Neural crest cell (in vitro differentiated cells): ENCODE measurements at places on chromosomes 7 and 10. TPM values are rescaled to one million over a fixed set of nuclear protein-coding genes. Genes with fewer than 3 reads are reported as not detected.

DNA sequence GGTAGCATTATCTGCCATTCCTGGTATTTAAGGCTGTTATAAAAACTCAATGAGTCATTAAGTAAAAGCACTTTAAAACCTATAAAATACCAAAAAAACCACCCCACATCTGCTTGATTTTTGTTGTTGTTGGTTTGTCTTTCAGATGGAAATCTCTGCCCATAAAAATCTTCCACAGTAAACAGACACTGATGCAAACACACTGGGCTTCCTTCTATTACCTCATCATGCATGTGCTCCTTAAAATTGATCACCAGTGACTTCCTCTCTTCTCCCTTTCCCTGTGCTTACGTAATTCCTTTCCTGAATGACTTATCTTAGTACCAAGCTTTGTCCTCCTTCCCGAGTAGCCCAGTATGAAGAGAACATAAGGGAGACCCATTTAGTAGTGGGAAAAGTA is 167.2 kb downstream of the EVX1 start:
- no peak for DNase-seq

Gene PHKG1
- 1.1 and 1.7 TPM in 2 replicates for total RNA-seq

- DNase-seq: no peak
These were observed 788 bp downstream of the AKAP9 start for GRCh38 chr7:91941450-91941849.

DNA sequence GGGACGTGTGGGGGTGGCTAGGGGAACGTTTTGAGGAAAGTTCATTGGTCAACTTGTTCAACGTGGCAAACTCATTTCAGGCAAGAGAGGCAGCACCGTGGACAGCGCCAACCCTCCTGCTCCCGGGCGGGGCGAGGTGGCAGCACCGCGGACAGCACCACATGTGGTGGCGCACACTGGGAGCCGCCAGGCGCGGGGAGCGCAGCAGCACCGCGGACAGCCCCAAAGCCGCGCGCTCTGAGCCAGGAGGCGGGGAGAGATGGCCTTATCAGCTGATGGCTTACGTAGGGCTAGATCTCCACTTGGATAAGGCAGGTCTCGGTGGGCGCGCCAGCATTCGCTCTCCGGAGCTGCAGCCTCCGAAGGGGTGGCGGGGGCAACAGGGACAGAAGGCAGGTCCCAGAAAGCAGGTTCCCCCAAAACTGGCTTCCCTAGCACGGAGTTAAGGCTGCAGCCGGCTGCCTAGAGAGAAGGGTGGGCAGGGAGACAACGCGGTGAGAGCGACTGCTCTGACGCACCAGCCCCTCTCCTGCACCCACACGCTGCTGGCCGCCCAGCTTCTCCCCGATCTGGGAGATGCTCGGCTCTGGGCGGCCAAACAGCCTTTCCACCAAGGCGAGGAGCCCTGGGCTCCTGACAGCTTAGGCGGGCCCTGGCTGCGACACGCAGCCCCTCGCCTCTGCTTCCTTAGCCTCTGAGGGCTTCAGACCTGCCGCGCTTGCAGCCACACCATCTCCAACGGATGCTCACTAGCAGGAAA is at the start of gene HTR5A:
Gene HTR5A, plus strand, starts transcription at position 333 of the 760 bp plus-strand sequence. CDS start 576 bp downstream, outside the sequence.
- peak; percentile 93 for DNase-seq

GRCh38 chr10:34454590-34455261 is 360.4 kb downstream of the PARD3 start:
- DNase-seq: no peak

Gene PTPRZ1
- total RNA-seq: 202 and 207 TPM in 2 replicates

DNA sequence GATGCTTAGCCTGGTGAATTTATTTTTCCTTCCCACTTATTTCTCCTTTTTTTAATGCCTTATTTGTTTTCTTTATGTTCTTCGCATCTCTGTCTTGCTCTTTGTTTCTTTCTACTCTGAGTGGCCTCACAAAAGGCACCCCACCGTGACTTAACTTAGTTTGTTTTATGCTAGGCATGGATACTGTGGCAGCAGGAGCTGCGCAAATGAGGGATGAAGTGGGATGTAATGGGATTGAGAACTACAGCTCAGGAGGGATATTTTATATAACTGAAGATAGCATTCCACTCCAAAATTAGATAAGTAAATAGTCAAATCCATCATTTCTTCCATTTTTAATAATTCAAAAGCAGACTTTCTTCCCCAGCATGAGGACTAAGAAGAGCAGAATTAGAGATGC is 1.7 kb upstream of the CACNA2D1 start:
- DNase-seq: no peak
